KG1 (cell line): ENCODE measurements at places on chromosomes 2 and 18.

DNA sequence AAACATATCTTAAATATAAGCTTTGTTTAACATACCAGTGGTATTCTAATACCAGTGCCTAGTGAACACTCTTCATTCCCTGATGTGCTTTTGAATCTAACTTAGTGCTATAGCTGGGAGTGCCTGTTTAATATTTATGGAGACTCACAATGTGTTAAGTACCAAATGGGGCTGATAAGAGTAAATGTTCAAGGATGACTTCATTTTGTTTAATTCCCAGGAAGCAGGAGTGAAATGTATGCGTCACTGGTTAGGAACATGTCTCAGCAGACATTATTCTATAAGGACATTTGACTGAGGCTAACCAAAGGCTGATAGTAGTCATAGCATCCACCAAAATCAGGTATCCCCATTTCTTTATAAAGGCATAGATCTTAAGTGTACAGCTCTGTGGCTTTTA, 31.7 kb upstream of the LINC00305 start:
- DNase-seq: no peak

- DNase-seq: no peak
These were observed 2.9 kb upstream of the SERPINB4 start for GRCh38 chr18:63646936-63647335.

GRCh38 chr18:48007955-48008701, 77.7 kb upstream of the SMAD2 start:
- no peak for DNase-seq

- no peak for DNase-seq
These were observed 2.7 kb downstream of the STK16 start for GRCh38 chr2:219247678-219248642.

- no peak for DNase-seq
These were observed 150.2 kb downstream of the FSHR start for GRCh38 chr2:49004036-49004626.

DNA sequence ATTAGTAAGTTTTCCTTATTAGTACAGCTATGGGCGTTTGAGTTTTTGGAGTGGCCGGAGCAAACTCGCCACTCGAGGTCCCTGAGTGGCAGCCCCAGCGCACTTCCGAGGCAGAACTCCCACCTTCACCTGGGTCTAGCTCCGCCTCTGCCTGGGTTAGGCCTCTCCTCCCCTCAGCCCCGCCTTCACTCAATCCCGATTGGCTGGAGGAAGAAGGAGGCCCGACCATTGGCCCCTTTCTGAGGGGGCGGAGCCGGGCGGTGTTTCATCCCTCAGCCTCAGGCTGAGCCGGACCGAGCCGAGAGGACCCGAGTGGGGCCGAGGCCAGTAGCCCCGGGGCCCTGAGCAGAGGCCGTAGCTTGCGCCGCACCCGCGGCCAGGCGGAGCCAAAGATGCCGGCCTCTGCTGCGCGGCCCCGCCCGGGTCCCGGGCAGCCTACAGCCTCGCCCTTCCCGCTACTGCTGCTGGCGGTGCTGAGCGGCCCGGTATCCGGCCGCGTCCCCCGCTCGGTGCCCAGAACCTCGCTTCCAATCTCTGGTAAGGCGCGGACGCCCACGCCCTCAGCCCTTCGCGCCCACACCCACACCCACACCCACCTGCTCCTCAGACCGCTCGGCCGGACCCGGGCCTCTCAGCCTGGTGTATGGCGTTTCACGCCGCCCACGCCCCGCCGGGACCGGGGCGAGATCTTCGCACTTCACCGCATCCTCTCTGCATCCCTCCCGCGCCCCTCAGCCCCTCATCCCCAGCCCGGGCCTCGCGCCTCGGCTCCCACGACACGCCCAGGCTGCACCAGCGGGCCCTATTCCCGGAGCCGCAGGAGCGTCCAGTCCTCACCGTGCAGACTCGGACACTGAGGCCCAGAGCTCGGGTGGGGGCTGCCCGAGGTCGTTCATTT, at the start of gene SEMA4F:
TSS of gene SEMA4F (plus strand) at position 263 of the 898 bp plus-strand sequence. CDS start at position 393, 130 bp downstream.
- peak; percentile 92 for DNase-seq

- DNase-seq: no peak
These were observed 277.6 kb downstream of the PHLPP1 start for GRCh38 chr18:62992877-62993365.

DNA sequence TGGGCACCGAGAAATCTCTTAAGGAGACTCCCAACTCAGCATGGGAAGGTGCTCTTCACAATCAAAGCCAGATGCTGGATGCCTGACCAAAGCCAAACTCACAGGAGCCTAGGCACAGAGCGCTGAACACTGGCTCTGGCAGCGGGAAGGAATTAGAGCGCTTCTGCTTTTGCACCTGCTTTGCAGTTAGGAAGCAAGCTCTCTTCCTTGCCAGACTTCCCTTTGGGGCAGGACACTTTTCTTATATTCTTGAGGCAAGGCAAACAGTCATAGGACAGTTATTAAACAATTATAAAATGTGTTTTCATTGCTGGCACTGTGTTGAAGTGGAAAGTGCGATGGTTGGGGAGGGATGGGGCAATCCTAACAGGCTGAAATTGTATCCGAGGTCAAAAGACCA, 79.6 kb upstream of the DNMT3A start:
- DNase-seq: no peak

- no peak for DNase-seq
These were observed 67.6 kb downstream of the AGAP1 start for GRCh38 chr2:235561450-235561849.

GRCh38 chr2:168565112-168565511, 109.0 kb downstream of the CERS6 start:
- no peak for DNase-seq

DNA sequence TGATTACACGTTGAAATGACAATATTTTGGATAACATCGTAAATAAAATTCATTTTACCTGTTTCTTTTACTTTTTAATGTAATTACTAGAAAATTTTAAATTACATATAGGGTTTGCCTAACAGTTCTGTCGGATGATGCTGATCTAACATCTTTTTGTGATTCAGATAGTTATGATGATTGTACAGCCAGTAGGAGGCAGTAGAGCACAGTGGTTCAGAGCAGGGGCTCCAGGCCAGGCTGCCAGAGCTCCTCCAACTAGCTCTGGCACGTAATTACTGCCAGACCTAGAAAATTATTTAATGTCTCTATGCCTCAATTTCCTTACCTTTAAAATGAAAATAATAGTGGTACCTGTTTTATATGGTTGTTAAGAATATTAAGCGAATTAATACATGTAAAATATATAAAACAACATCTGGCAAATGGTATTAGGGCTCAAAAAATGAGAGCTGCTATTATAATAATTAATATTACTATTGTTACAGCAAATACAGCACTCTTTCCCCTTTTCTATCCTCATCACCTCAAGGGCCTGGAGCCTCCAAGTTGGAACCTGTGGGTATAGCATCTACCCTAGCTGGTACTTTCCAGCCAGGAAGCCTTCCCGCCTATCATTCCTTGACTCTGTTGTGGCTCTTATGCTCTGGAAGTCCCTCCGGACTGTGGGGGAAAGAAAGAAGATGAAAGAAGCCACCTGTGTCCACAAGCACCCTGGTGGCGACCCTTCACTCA, 47.7 kb upstream of the PLA2R1 start:
- peak; percentile 9 for DNase-seq

DNA sequence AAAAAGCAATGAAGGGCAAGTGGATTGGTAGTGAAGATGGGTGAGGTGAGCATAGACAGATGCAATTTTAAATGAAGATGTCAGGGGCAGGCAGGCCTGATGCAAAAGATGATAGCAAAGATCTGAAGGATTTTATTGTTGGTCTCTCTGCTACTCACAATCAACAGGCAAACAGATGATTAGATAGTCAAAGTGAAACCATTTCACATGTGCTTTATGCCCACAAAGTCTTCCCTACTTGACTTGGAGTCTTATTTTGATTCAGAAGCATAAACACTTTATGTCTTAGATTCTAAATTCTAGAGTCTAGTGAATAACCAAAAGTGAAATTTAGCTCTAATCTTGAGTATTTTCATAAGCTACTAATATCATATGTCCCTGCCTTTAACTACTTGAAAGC, 153.8 kb upstream of the HNRNPA3 start:
- DNase-seq: no peak

GRCh38 chr18:5865521-5865920, 29.8 kb downstream of the TMEM200C start:
- no peak for DNase-seq

- DNase-seq: no peak
These were observed 211.7 kb downstream of the NDUFA10 start for GRCh38 chr2:239813261-239814115.

DNA sequence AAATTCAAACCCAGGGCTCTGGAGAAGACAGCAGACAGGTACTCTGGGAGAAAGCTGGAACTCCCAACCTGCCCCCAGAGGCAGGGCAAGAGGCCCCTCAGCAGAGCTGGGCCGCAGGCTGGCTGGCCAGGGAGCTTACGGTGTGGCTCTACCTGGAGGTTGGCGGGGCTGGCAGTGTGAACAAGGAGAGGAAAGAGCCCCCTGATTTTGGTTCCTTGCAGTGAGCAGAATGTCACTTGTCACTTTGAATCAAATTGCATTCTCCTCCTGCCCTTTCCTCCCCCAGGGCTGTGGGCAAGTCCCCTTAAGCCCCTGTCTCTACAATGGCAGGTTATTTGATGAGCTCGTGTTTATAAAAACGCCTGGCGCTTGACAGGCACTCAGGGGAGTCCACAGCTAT, 32.6 kb downstream of the MYO7B start:
- no peak for DNase-seq

DNA sequence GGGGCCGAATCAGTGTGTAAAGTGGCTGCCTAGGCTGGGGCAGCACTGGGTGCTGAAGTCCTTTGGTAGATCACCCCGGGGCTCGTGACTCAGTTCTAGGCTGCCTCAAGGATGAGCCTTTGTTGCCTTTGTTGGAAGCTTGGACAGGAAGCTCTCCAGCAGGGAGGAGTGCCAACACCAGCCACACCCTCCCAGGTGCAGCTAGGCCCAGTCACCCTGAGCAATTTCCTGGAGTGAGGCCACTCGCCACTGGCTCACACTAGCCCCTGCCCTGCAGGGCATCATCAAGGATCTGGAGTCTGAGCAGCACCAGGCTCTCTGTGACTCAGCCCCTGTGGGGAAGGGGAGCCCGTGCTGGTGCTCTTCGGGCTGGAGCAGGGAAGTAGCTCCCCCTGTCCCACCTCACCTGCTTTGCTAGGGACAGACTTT, 6.7 kb upstream of the SDC1 start:
- DNase-seq: no peak

- no peak for DNase-seq
These were observed 647.8 kb upstream of the RAB6C start for GRCh38 chr2:129331638-129332037.
